ENCODE measurements at places on chromosomes 4 and X.

DNA sequence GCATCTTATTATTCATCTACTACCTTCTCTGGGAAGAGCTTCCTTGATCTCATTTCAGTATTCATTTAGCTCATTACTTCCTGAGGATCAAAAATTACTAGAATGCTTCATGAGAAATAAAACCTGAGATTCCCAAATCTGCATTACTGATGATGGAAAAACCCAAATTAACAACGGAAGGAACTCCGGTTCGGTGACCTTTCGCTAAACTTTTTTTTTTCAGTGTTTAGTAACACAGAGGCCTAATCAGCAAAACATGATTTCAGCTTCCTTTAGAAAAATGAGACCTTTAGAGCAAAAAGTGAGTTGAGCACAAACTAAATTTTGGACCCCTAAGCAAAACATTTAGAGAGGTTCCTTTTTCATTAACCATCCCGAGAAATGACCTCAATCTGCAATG lies 229.2 kb downstream of the MAML3 start:
- DNase-seq, result no peak

DNA sequence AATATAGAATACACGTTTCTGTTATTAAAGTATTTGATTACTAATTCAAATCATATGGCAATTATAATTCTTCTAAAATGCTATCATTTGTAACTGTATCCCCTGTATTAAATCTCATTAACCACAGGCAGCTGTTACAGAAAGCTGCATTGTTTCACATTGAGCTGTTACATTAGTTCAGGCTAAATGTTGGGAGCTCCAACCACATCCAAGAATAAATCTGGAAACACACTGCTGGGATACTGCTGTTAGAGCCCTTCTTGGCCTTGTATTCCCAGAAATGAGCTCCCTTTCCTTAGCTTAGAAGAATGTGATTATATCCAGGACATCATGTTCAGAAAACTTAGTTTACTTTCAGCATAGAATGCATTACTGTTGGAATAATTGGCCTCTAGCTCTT lies 48.2 kb downstream of the GUCY1B1 start:
- no peak for DNase-seq

- DNase-seq, result no peak
Measured at GRCh38 chr4:47661741-47662140, 176.1 kb downstream of the CORIN start.

- no peak for DNase-seq
Measured at GRCh38 chr4:173002830-173003561, 165.6 kb upstream of the GALNT7 start.

GRCh38 chr4:86272669-86273068 lies 87.2 kb downstream of the MAPK10 start:
- DNase-seq, result no peak

DNA sequence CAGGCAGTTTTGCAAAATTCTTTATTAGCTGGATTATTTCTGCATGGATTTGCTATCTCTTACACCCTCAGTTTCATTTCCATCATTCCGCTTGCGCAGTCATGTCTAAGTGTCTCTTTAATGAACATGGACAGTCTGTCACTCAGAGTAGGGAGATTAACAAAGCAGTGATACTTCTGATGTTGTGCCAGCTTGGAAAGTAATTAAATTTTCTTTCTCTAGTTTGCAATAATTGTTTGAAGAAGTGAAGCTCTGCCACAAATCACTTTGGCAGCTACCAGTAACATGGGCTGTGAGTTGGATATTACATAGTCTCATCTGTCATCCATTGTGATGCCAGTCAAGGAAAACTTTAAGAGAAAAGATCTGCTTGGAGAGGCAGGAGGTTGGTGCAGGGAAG lies 324.8 kb upstream of the NWD2 start:
- DNase-seq, result no peak
